ENCODE measurements at places on chromosomes 4 and X.

DNA sequence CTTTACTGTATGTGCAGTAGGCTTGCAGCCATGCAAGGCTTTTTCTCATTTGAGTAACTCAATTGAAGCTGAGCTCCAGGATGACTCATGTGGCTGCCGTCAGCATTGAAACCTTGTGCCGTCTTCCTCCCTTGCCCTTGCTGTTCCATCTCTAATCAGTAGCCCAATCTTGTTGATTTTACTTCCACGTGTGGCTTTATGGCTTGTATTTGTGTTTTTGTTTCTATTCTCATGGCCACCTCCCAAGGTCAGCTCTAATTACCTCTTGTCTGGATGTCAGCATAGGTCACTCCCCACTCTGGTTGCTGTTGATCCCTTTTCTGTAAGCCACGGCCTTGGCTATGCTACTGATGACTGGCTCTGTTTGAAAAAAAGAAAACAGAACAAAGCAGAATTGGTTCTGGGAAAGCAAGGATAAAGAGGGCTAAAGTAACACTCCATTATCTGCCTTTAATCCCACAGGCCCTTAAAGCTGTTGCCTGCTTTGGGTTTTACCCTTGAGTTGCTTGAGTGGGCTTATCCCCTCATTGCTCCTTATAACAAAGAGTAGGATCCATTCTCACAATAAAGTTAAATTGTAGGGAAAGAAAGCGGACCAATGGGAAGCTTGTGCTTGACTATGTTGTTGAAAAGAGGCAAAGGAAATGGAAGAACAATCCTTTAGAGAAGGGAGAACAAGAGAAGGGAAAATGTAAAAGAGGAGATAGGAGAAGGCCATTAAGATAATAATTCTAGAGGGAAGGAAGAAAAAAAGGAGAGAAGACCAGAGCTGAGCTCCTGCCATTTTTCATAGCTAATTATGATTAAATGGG lies 173.9 kb upstream of the PGRMC2 start:
- no peak for DNase-seq

- no peak for DNase-seq
Observed at GRCh38 chrX:101385795-101386541, at the start of gene BTK. Gene BTK, minus strand, starts transcription at chrX:101386191. Its CDS starts 10,907 bp downstream, at chrX:101375284.

GRCh38 chrX:10482261-10482660 lies 138.1 kb downstream of the MID1 start:
- DNase-seq, result no peak

DNA sequence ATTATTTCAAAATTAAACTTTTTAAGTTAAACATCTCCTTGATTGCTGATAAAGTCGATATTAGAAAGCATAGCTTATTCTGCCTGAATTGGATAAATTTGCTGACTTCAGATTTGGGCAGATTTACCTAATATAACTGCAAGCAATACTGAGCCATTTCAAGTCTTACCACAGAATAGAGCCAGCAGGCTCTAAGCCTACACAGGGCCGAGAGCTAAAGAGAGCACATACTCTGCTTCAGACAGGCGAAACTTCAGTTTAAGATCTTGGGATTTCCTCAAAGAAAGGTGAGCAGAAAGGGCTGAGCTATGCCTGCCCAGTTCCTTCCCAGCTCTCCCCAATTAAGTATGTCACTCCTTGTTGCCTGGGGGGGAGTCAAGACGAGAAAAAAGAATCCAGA lies 240.6 kb upstream of the NOCT start:
- no peak for DNase-seq

- DNase-seq, result peak; percentile 19
Observed at GRCh38 chr4:23333946-23334878, 555.6 kb downstream of the PPARGC1A start.

- no peak for DNase-seq
Observed at GRCh38 chrX:23752740-23753415, 9.8 kb upstream of the ACOT9 start.

- no peak for DNase-seq
Observed at GRCh38 chrX:1246816-1247215, 21.8 kb upstream of the CSF2RA start.

DNA sequence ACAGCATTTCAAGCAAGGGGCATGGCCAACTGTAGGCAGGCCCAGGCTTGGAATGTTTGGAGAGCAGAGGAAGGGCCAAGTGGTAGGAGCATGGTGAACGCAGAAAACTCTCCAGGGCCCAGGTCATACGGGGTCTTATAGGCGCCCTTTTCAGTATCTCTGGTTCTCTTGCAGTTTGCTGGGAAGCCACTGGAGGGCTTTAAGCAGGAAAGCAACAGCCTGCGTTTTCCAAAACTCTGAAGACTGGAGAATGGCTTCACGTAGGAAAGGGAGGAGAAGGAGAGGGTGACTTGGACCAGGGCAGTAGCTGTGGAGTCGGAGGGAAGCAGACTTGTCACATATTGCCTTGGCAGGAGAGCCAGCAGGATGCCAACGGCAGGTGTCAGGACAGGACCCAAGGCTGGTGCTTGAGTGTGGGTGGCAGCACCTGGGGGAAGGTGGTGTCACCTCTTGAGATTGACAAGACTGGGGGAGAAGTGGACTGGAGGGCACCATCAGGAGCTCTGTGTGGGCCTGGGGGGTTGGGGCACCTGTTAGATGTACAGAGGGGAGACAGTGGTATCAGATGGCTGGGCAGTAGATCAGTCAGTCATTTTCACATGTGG lies 21.9 kb downstream of the TKTL1 start:
- DNase-seq, result no peak

DNA sequence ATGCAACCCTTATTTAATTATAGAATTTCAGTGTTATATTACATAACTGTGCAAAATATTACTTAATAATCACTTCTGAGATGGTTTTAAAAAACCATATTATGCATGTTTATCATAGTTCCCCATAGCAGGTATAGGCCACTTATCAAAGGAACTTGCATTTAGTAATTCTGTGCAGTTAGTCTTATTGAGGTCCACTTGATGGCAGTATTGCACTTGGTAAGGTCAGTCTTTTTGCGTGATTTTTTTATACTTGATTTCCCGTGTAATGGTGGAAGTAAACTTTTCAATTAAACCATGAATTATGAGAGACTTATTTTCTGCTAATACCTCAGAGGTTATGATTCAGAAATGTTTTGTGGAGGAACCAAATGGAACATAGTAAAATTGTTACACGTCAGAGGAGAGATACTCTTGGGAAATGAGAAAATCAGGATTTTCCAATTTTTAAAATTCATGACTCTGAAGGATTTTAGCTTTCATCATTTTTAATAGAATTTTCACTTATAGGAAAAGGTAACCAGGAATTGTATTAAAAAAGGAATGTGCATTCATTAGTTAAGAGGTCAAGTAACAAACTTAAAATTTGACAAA lies 230.0 kb downstream of the CCSER1 start:
- peak; percentile 58 for DNase-seq

- DNase-seq, result no peak
Observed at GRCh38 chrX:9612146-9612505, 147.3 kb downstream of the TBL1X start.

DNA sequence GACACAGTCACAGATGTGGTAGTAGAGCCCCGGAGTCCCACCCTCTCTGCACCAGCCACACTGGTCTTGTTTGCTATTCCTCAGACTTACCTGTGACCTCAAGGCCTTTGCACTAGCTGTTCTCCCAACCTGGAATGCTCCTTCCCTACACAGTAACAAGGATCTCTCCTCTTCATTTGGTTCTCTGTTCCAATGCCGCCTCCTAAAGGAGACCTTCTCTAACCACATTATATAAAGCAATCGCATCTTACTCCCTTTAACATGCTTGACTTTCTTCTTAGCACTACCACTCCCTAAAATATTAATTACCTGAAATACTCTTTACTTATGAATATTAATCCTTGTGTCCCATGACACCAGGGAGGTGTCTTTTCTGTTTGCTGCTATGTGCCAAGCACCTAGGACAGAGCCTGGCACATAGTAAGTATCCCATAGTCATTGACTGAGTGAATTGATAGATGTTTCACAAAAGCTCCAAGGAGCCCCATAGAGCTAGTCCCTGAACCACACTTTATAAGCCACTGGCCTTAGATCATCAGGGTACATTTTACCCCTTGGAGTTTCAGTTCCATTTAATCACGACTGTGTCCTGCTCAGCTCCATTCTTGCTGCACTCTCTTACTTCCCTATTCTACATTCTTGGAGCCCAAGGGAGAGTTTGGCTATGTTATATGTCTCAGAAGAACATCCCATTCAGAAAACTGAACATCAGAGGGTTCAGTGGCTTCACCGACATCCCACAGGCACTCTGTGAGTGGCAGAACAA lies 312.7 kb downstream of the RAB28 start:
- DNase-seq, result no peak

DNA sequence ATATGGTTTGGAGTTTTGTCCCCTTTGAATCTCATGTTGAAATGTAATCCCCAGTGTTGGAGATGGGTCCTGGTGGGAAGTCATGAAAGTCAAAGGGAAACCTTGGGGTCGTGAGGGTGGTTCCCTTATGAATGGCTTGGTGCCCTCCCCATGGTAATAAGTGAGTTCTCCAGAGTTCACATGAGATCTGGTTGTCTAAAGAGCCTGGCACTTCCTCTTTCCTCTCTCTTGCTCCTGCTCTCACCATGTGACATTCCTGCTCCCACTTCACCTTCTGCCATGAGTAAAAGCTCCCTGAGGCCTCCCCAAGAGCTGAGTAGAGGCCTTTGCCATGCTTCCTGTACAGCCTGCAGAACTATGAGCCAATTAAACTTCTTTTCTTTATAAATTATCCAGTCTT lies 5.5 kb upstream of the IL15 start:
- DNase-seq, result no peak

- no peak for DNase-seq
Observed at GRCh38 chr4:125390126-125390525, 75.4 kb downstream of the FAT4 start.

- DNase-seq, result no peak
Observed at GRCh38 chr4:1658146-1658545, 26.0 kb downstream of the FAM53A start.

DNA sequence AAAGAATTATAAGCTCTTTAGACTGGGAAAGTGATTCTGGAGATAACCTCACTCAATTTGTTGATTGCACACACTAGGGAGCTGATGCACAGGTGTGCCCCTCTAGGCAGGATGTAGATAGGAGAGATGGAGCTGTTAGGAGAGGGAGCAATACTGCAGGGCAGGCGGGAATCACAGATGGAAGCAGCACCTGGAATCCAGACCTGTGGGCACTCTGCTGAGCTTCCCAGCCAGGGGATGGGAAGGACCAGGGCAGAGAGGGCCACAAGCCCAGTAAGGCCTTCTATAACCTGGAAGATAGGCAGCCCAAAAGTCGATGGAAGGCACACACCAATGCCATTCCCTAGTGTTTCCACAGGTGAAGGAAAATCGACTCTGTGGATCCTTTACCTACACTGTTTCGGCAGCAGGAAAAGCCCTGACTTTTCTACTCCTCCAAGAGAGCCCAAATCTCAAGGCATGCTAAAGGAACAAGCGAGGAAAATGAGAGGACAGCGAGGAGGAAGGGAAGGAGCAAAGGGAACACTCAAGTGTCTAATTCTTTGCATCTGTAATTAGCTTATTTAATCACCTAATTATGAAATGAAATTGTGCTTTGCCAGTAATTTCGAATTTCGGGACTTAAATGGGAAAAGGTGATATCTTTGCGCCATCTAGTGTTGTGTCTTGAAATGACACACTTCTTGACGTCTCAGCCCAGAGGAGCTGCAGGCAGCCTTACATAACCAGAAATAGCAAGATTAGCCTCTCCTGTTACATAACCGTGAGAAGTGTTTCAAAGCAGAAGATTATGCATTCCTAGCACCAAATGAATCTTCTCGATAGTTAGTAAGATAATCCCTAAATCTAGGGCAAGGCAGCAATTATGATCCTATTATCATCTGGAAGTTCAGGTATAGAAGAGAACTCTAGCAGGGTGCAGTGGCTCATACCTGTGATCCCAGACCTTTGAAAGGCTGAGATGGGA lies 31.0 kb upstream of the TLR3 start:
- DNase-seq, result peak; percentile 78

GRCh38 chrX:30642642-30643041 lies 10.6 kb upstream of the GK start:
- no peak for DNase-seq

GRCh38 chrX:40646489-40647306 lies 663 bp downstream of the CXorf38 start:
- no peak for DNase-seq

GRCh38 chr4:142875117-142875516 lies 29.0 kb upstream of the INPP4B start:
- DNase-seq, result no peak

DNA sequence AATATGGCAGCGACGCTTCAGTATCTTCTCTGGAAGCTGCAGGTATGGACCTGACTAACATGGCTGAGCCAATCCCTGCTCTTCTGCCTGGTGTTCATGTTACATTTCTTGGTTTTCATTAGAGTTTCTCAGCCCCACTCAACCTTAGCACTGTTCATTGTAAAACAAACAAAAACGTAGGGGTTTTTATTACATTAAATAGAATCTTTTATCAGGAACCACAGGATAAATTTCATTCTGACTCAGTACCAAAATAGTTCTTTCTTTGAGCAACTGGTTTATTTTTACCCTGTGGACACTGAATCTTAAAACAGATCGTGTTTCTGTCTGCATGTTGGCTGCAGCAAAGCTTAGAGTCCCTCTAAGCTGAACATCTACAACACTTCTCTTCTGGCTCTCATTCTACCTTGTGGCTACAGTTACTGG lies 27.1 kb downstream of the FHIP1A start:
- DNase-seq, result no peak

GRCh38 chr4:42643685-42644084 lies 13.2 kb downstream of the ATP8A1 start:
- DNase-seq, result no peak

- DNase-seq, result peak; percentile 2
Observed at GRCh38 chr4:154660052-154660451, 47.6 kb upstream of the FGG start.

- no peak for DNase-seq
Observed at GRCh38 chrX:38403834-38404233, 51.4 kb downstream of the OTC start.

DNA sequence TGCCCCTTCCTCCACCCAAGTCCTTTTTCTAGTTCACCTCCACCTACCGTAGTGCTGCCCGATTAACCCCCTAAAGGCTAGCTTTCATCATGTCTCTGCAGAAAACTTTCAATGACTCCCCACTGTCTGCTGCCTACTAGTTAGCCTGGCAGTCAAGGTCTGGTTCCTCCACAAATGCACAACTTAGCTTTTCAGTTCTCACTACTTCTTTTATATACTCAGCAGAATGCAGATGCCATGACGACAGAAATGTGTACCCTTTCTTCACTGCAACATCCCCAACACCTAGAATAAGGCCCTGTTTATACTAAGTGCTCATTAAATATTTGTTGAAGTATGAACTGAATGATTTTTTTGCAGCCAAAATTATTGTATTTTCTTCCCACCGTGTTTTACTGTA lies 30.9 kb upstream of the RASGEF1B start:
- no peak for DNase-seq

GRCh38 chr4:94175553-94176261 lies 32.0 kb upstream of the SMARCAD1 start:
- no peak for DNase-seq

DNA sequence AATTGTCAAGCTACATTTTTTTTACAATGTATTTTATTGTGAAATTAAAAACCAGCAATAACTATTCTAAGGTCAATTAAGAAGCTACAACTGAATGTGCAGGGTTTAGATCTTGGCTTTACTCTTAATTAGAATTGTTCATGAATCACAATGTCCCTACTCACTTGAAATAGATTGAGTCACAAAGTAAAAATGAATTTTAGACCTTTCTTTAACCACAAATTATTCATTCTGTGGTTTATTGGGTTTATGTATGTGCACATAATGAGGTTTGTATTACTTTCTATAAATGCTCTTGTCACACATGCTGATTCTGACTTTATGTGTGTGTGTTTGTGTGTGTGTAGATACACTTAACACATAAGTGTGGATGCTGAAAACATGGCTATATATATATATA lies 647.0 kb upstream of the AADAT start:
- no peak for DNase-seq

- DNase-seq, result no peak
Observed at GRCh38 chr4:67436742-67437141, 108.6 kb downstream of the CENPC start.

Measured in left kidney (tissue), 8 donors.